ENCODE measurements at places on chromosomes 1 and 21. TPM values are rescaled to one million over a fixed set of nuclear protein-coding genes. Genes with fewer than 3 reads are reported as not detected.

DNA sequence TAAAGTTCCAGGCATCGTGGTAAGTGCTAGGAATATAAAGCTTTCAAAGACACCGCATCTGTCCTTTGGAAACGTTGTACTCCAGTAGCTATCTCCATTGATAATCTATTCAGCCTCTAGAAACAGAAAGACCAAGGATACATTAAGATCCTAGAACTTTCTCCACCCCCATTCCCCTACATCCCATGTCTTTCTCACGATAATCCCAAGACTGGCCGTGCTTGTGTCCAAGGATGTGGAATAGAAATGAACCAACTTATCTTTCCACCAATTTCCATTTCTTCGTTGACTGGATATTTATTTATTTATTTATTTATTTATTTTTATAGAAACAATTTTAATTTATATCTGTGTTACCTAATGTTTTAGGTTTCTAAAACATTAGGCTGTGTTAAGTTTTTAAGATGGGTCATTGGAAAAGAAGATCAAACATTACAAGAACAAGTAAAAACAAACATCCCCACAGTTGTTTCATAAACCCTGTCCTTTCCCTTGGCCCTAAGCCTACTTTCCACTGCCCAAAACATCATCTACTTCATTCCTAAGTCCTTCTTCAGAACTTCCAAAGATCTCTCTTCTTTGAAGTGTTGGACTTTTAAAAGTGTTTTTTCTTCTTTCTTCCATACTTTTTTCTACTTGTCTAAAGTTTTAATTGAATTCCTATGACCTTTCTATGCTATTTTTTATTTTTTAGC is 39.7 kb downstream of the LRRC8C start:
- no peak for DNase-seq

- peak; percentile 68 for DNase-seq
These were observed 47.1 kb upstream of the DMBX1 start for GRCh38 chr1:46442317-46443161.

GRCh38 chr21:17679002-17679600 is 66.4 kb upstream of the BTG3 start:
- DNase-seq, result peak; percentile 64

- no peak for DNase-seq
These were observed 95.7 kb upstream of the NR5A2 start for GRCh38 chr1:199931666-199932377.

- DNase-seq, result no peak
These were observed 52.3 kb upstream of the COL18A1 start for GRCh38 chr21:45352621-45353139.

- no peak for DNase-seq
These were observed 37.2 kb downstream of the ATP2B4 start for GRCh38 chr1:203663821-203664220.

DNA sequence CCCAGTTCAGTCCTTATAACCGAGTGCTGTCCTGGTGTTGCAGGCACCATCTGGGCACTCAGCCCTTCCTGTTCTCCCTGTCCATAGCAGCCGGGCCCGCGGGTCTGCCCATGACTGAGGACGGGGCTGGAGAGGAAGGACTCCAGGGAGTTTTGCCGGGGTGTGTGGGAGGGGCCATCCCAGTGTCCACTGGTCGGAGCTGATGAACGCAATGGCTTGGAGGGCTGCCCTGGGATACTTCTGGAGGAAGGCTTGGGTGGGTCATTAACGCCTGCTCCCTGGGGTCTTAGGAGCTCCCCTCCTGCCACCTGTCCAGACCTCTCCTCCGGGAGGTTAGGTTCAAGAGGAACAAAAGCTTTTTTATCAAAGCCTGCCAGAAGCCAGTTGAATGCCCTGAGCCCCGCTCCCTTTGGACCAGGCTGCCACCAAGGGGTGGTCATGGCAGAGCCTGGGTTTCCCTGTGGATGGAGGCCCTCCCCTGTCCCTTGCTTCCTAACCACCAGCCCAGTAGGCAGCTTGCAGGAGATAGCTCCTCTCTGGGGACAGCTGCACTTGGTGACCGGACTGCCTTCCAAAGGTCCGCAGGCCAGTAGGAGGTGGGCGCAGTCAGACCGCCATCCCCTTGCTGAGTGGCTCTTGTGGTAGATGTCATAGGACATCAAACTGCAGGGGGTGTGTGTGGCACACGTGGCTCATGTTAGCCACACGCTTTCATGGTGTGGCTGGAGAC is 61.3 kb downstream of the TRIM11 start:
- no peak for DNase-seq

- DNase-seq, result peak; percentile 60
These were observed at the start of gene S100A12 for GRCh38 chr1:153375511-153375910. TSS of gene S100A12 (minus strand) at chr1:153375621. CDS start at chr1:153374592, 1,029 bp downstream.

PDC gene
- total RNA-seq, result 14.2 TPM

MMEL1 gene
- not detected for total RNA-seq

FCRL5 gene
- 5.8 TPM for total RNA-seq

BCAN gene
- total RNA-seq, result 9.1 TPM

MED8 gene
- total RNA-seq, result 33.0 TPM

CHODL gene
- 4.3 TPM for total RNA-seq

PWP2 gene
- total RNA-seq, result 3.6 TPM

Data from umbilical cord (tissue), 2 donors.